ENCODE measurements at places on chromosomes 4 and X. TPM values are rescaled to one million over a fixed set of nuclear protein-coding genes. Genes with fewer than 3 reads are reported as not detected.

The SPANXA1 gene
- not detected for total RNA-seq

The UGT2B7 gene
- total RNA-seq = 0.92 TPM

The CT45A1 gene
- total RNA-seq = not detected

The TRAM1L1 gene
- total RNA-seq = 5.8 TPM
